ENCODE measurements at places on chromosomes 7 and 10. TPM values are rescaled to one million over a fixed set of nuclear protein-coding genes. Genes with fewer than 3 reads are reported as not detected.

GRCh38 chr10:62053860-62054259, 152.4 kb downstream of the ARID5B start:
- no peak for DNase-seq

CXCL12 gene
- 4.2 TPM for total RNA-seq

GRCh38 chr7:69770613-69771012, 172.3 kb downstream of the AUTS2 start:
- DNase-seq, result no peak

- DNase-seq, result no peak
Observed at GRCh38 chr10:102757323-102757722, 13.6 kb downstream of the WBP1L start.

ZNF485 gene
- 6.3 TPM for total RNA-seq

GRID2IP gene
- total RNA-seq, result 2.5 TPM

GRCh38 chr7:157540606-157541294, 203.9 kb downstream of the DNAJB6 start:
- no peak for DNase-seq

GRCh38 chr10:93300288-93300917, 181.7 kb downstream of the MYOF start:
- DNase-seq, result no peak
